ENCODE measurements at places on chromosomes 6 and 20.

GRCh38 chr6:139250296-139251044 lies 41.3 kb downstream of the TXLNB start:
- DNase-seq, result peak; percentile 66

- no peak for DNase-seq
Observed at GRCh38 chr6:79614326-79615305, 16.5 kb upstream of the SH3BGRL2 start.

DNA sequence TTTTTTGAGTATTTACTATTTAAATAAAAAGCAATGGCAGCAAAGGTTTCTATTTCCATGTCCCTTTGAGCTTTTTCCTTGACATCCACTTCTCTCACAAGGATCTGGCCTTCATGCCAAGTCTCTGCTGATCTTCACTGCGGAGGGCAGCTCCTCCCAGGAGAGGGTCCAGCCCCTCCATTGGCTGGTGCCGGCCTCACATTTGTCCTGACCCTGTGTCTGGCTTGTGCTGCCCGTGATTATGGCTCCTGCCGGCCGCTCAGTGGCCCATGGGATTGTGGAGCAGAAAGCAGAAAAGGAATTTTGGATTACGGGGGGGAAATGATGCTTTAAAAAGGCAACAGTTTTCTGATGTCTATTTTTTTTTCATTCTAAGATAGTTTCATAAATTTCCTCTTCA lies 31.2 kb upstream of the PDE7B start:
- no peak for DNase-seq

DNA sequence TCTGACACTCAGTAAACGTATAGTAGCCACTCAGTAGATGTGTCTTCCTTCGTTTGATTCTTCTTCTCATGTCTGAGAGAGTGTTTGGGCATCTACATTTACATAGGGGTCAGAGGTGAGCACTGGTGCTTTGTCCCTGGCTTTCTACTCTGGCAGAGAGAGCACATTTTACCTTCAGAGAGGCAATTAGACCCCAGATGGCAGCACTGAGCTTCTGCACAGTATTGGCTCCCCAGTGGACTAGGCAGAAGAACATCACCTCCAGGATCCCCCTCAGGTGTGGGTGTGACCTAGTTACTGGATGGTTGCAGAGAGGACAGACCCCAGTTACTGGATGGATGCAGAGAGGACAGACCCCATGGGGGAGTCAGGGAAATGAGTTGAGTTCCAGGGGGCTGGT lies 327.2 kb downstream of the DHX35 start:
- peak; percentile 28 for DNase-seq

DNA sequence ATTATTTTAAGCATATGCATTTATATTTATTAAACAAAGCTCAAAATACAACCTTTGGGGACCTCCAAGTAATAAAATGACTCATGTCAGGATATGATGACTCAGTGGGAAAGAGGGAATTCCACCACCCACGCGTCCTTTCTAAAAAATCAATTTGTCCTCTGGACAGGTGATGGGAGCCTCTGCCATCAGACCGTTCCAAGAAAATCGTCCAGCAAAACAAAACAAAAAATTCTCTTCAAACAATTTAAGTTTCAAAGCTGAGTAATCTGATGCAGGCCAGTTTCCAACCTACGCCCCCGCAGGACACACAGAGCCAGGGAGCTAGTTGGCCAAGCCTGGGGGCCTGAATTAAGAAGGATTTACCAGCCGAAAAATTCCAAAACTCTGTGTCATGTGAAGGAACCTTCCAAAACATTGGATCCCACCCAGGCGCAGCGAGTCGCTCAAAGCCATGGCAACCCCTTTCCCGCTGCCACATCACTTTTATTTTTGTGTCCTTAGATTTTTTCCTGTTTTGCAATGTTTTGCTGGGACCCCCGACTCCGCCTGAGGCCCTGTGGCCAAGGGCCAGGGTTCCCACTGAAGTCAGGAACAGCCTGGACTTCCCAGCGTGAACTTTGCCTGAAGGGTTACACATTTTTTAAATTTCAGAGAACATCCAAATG lies 95.3 kb downstream of the NFATC2 start:
- DNase-seq, result no peak

DNA sequence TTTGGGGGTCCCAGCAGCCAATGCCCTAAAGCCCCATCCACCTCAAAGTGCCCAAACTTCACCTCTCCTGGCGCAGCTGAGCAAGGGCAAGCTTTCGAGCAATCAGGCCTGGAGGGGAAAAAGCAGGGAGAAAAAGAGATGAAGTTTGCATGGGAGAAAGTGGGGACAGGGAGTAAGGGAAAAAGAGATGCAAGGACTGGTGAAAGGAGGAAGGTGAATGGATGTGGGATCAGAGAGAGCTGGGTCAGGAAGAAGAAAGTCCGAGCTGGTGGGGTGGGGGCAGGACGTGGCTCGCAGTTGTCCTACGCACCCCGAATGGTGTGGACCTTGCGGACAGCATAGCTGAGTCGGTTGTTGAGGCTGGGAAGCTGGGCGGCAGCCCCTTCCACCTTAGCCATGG lies 6.5 kb upstream of the PSORS1C2 start:
- no peak for DNase-seq

DNA sequence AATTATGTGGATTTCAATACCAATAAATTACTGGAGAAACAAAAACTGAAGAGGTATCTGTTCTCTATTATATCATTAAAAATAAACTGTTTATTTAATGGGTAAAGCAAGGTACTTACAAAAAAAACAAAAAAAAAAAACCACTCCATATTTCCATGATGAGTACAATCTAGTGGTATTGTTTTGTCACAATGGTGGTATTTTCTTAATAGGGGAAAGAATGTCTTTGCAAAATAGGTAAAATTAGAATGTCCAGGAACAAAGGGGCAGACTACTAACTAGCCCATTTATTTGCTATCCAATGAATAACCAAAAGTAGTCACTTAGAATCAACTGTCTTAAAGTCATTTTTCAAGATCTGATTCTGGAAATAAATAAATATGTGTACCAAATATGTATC lies 92.0 kb downstream of the ARHGAP18 start:
- no peak for DNase-seq

GRCh38 chr20:57851025-57851682 lies 141.3 kb upstream of the PMEPA1 start:
- DNase-seq, result no peak

- no peak for DNase-seq
Observed at GRCh38 chr6:143939364-143939763, 68.7 kb downstream of the PLAGL1 start.

- DNase-seq, result no peak
Observed at GRCh38 chr6:11380969-11381744, 148.7 kb upstream of the NEDD9 start.

DNA sequence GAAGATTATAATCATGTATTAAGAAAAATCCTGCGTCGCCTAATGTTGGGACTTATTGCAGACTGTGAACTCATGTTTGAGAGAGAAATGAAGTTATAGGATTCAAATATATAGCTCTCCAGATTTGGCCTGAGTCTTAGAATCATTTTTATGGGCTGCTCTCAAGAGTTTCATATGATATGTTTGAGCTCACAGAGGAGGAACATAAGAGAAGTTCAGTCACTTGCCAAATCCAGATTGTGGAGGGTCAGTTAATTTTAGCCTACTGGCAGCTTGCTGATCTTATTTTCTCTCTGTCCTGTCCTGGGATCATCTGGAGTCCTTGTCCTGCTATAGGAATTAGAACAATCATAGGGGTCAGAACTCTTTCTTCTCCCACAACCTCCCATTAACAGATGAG lies 186.1 kb upstream of the SUPT3H start:
- DNase-seq, result no peak

DNA sequence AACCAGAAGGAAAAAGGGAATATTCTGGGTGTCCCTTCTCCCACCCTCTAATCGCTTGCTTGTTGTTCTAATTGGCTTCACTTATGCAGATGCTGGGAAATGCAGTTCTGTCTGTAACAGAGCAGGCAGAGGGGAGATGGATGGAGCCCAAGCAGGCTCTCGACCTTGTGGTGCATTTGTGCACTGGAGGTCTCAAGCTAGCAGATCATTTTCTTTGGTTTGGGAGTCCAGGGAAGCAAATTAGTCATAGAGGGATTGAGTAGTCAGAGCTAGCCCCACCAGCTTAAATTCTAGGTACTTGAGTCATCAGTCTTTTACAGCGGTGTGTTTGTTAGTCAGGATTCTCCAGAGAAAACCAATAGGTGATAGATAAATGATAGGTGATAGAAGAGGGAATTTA lies 234.7 kb upstream of the ECI2 start:
- no peak for DNase-seq

DNA sequence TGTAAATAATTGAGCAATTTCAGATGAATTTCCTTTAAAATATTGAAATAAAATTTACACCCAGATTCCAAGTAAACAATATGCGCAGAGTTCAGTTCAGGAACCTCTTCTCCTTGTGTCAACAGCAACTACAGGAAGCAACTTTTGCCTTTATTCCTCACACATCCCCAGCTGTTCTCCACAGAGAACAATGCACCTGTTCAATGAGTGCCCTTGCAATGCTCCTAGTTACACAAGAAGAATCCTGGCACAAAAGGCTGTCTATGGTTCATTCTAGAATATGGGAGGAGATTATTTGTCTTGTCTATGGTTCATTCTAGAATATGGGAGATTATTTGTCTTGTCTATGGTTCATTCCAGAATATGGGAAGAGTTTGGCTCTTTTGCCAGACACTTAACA lies 454.9 kb downstream of the BTBD3 start:
- no peak for DNase-seq

All from NCI-H524 (cell line).